Stimulated activated CD8-positive, alpha-beta memory T cell treated with anti-CD3 and anti-CD28 coated beads, Interleukin-15, amount 100 ng/mL, for 4 hours (primary cell): ENCODE measurements at places on chromosomes 4 and X.

DNA sequence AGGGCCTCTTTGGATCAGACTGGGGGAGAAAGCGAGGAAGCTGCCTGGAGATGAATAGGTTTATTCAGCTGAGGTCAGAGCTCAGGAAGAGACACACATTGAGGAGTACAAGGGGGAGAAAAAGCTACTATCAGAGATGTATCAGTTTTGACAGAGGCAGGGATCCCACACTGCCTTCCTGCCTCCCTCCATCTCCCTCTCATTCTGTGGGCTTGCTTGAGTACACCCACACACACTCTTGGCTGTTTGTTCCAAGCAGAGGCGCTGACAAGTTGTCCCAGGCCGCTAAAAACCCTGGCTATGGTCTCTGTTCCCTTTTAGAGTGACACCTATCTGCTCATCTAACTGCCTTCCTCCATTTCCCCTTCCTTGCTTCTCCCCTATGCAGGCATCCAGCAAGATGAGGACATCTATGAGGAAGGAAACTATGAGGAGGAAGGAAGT lies 5.2 kb downstream of the TSPYL2 start:
- no peak for DNase-seq

DNA sequence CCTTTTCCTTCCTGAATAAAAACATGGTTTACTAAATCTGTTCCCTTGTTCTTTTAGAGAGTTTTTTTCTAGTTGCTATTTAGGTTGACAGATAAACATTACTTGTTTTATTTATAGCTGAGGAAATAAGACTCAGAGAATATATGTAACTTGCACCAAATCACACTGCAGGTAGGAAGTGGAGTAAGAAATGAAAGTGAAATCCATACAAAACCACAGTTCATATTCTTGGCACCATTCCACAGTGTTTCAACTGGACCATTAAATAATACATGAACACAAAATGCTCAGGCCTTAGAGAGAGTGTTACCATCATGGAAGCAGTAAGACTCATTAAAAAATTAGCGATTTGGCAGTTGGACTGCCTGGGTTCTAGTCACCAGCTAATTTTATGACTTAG lies 326.9 kb upstream of the SLIT2 start:
- no peak for DNase-seq

DNA sequence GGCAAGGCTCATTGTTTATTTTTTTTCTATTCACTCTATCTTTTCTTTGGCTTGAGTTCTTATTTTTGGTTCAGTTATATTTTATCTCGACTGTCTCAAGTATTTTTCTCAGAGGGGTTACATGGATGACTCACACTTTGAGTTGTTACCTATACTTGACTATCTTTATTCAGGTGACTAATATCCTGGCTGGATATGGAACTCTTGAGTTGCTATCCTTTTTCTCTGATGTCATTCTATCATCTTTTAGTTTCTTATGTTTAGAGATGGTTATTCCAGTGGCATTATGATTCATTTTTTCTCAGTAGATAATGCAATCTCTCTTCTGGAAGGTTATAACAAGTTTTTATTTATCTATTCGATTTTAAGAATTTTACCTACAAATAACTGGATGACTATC lies 117.9 kb downstream of the COX18 start:
- DNase-seq, result no peak

DNA sequence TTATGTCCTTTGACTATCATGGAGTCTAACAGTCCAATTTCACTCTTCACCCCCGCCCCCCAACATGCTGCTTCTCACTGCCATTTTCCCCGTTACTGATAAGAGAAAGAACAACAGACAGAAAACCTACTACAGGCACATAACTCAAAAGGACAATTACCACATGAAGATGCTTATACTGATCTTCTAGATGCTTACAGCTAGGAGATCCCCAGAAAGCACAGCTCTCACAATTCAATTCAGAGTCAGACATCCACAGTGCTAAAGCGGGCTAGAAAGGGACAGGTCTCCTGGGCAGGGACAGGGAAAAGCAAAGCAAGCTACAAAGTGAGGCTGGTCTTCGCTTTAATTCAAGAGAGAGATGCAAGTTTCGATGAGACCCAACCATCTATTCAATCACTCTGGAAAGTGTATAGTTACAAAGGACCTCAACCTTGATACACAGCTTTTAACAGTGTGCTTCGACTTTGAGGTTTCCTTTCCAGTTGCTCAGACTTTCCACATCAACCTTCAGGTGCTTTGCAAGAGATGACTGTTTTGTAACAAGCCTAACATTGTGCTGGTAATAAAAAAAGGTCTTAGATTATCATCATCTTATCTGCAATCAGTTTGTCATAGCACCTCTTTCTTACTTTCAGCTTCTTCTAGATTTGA lies 60.9 kb downstream of the LEF1 start:
- DNase-seq, result no peak

GRCh38 chr4:106527316-106527715 lies 158.7 kb upstream of the GIMD1 start:
- no peak for DNase-seq

DNA sequence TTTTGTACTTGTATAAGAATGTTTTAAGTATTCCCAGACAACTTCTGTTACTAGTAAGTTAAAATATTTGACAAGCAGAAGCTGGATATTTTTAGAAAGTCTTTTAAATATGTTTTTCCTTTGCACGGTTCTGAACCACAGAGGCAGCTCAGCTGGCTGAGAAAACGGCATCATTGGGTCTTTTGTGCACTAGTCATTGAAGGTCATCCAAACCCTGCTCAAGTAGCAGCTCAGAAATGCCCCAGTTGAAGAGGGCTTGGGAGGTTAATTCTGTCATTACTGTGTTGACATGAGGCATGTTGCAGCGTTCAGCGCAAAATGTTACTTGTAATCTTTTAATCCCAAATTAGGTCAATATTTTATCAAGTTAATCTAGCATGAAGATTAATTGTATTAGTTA lies 383.7 kb upstream of the FAM241A start:
- no peak for DNase-seq

DNA sequence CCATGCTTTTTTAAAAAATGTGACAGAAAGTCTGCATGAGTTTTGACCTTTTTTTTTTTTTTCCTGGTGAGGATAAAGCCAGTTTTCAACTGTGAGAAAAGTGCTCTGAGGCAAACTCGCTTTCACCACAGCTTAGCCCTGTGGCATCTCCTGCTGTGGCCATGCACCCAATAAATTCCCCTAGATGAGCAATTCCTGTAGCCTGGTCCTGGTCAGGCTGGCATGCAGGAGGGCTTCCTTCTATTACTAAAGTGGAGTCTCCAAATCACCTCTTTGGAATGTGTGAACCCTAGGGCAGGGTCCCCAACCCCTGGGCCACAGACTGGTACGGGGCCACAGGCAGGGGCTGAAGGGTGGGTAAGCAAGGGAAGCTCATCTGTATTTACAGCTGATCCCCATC lies 265.4 kb downstream of the RAPGEF2 start:
- no peak for DNase-seq

- no peak for DNase-seq
Measured at GRCh38 chr4:81506731-81507130, 35.0 kb upstream of the RASGEF1B start.

DNA sequence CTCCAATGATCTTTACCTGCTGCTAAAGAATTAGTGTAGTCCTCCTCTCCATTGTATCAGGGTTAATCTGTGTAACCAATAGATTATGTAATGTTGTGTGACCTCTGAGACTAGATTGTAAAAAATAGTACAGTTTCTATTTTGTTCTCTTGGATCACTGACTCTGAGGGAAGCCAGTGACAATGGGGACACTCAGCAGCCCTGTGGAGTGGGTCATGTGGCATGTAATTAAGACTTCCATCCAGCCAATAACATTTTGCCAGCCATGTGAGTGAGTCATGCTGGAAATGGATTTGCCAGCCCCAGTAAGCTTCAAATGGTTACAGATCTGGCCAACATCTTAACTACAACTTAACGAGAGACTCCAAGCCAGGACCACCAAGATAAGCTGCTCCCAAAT lies 332.3 kb downstream of the PTTG2 start:
- no peak for DNase-seq

- DNase-seq, result no peak
Measured at GRCh38 chrX:23978491-23978890, 48.5 kb downstream of the KLHL15 start.

DNA sequence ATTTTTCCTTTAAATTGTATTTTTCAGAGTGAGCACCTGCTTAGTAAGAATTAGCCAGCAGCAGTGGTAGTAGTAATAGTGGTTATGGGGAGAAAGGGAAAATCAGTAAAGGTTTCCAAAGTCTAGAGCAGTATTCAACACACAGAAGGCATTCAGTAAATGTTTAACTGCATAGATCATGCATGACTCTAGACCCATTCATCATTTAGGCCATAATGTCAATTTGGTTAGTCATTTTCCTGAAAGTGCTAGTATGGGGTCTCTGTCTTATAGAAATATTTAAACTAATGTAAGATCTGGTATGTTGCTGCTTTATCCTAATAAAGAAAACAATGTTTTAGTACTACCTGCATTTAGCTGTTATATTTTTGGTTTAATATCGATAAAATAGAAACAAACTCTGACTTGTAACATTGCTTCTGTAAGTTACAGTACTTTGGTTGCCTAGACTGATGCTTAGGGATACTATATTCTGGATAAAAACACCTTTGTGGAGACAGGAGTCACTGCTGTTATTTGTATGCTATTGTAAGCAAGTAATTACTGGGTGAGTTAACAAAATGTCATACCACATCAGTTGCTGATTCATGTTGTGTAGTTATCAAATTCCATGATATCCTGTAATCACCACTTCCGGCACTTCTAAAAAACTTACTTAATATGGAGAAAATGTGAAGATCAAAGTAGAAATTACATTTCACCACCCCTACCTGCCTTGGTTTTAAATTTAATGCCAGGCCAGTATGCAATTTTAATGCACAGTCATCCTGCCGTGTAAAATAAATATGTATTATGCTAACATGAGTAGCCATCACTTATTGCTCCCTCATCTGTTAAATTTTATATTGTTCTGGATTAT lies 115.8 kb upstream of the BMPR1B start:
- no peak for DNase-seq
